ENCODE measurements at places on chromosomes 6 and 20.

DNA sequence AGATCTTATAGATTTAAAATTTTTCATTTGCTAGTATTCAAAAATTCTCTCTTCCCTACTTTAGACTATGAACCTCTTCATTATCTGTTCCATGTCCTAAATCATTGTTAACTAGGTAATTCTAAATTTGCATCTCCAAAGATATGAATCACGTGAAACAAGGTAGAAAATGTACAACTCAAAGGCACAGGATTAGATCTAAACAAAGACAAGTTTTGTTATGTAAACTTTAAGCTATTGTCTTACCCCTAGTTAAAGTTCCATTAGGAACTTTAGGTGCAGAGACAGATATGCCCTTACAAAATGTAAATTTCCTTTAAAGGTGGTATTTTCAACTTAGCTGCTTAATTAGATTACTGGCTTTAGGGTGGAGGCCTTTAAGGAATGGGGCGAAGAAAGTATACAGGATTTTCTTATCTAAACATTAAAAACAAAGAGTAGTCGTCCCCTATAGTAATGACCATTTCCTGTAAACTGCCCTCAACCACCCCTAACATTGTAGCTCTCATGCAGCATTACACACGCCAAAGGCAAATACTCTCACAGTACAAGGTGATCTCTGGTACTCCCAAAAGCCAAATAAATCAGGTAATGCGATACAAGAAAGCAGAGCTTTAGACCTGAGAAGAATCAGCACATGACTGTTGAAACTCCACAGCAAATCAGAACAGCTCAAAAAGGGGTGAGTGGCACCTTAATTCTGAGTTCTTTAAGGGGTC, 57.4 kb upstream of the MRAP2 start:
- DNase-seq, result no peak

DNA sequence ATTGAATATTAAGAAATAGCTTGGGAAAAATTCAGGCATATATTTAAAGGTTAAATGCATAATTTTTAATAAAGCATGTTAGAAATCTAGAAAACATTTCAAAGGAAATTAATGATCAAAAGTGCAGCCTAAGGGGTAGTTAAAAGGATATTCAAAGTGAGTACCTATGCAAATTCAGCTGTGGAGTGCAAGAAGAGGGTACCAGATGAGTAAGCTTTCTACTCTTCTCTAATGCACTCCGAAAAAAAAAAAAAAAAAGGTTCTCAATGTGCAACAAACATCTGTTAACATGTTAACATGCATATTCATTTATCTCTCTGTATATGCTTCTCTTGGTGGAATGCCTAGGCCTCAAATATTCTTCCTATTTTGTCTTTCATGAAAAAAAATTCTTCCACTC, 32.0 kb upstream of the KATNA1 start:
- DNase-seq, result no peak

- DNase-seq, result no peak
These were observed 187.5 kb upstream of the FKBP1C start for GRCh38 chr6:63023726-63024125.

- no peak for DNase-seq
These were observed 72.3 kb downstream of the BTBD9 start for GRCh38 chr6:38567436-38567835.

GRCh38 chr20:22523499-22524392, 60.6 kb downstream of the FOXA2 start:
- DNase-seq, result no peak

DNA sequence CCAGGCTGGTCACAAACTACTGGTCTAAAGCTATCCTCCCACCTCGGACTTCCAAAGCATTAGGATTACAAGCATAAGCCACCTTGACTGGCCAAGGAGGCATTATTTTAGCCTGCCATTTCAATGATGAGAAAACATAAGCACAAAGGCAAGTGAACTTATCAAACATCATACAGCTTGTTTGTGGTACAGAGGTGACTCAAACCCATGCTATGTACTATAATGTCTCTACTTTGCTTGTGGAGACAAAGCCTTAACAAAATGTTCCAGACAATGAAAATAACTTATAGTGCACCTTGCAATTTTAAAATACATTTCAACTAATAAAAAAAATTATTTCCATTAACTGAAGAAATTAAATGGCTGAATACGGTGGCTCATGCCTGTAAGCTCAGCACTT, 26.2 kb downstream of the HDAC2 start:
- no peak for DNase-seq

- no peak for DNase-seq
These were observed 336.8 kb downstream of the RFPL4B start for GRCh38 chr6:112683926-112684325.

- no peak for DNase-seq
These were observed 60.3 kb downstream of the ADGRG6 start for GRCh38 chr6:142361779-142362750.

DNA sequence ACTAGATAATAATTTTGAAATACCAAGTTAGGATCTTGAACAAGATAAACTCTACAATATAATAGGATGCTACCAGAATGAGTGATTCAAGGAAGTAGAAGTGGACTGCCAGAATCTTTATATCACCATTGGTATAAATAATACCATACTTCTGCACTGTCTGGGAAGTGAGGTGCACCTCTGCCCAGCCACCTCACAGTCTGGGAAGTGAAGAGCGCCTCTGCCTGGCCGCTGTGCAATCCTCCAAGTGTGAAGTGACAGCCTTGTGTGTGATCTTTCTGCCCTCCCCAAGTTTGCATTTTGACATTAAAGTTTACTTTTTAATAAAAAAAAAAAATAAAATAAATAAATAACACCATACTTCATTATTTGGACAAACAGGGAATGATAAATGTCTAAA, 18.8 kb downstream of the LATS1 start:
- DNase-seq, result no peak

DNA sequence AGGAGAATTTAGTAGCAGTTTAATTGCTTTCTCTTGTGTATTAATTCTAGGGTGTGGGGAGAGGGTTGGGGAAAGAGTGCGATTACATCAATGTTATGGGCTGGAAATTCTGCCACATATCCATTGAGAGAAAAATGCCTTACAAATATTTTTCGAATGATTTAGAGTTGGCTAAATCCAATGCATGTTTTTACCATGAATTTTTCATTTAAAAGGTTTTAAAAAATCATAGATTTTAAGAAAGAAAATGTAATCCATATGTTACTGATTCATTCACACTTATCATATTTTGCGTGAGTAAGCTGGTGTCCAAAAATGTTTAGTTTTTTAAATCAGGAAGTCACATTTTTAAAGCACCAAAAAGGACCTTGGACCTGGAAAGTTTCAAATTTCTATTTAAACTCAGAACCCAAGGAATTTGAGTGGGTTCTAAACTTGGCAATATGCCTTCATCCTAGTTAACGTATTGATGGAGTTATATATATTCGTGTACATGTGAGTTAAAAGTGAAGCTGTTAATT, 627.4 kb upstream of the CITED2 start:
- DNase-seq, result no peak

DNA sequence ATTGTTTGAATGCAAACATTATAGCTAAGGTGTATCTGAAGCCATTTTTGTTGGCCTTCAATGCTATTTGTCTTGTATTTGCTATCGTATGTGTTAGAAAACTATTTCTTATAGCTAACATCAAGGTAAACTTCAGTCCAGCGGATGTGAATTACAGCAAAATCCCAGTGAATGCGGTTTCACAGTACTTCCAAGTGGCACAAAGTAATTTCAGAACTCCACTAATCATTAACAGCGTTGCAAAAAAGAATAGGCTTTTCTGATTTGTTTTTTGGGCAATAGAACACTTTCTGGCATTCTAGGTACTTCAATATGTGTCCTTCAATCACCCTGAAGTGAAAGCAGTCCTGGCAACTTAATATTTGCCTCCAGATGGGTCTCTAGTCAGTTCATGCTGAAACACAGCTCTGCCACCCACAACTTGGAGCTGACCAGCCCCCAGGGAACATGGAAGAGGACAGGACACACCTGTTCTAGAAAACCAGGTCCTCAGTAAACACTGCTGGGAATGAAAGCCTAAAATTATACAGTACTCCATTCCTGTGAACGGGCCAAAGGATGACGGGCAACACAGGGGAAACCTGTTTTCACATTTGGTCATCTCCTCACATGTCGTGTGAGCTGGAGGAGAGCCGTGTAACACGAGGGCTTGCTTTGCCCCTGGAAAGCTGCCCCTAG, 9.7 kb upstream of the MRPS10 start:
- no peak for DNase-seq

GRCh38 chr6:97440590-97441176, 157.7 kb upstream of the MMS22L start:
- no peak for DNase-seq

DNA sequence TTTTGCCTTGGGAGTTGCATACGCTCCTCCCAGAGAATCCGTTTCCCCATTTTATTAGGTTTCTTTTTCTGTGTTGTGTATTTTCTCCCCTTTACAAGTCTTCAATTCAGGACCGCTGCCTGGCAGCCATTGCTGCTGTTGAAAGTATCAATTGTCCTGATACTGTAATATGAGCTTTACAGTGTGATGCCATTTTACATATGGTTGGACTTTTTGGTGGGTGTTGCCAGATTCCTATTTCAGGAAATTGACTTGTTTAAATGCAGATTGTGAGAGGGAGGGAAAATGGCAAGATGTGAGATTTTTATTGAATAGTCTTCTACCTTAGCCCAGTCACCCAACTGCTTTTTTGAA, 1.2 kb downstream of the PANK2 start:
- DNase-seq, result no peak

GRCh38 chr20:17128206-17128605, 98.6 kb upstream of the PCSK2 start:
- DNase-seq, result no peak

GRCh38 chr6:26196846-26197635, 109.8 kb downstream of the HFE start:
- no peak for DNase-seq

GRCh38 chr6:168450917-168451316, 9.9 kb downstream of the SMOC2 start:
- no peak for DNase-seq

- DNase-seq, result no peak
These were observed 61.4 kb downstream of the SYTL3 start for GRCh38 chr6:158711264-158711663.

- DNase-seq, result no peak
These were observed 31.8 kb downstream of the MDN1 start for GRCh38 chr6:89787660-89788328.

- DNase-seq, result no peak
These were observed 24.0 kb downstream of the PGM3 start for GRCh38 chr6:83169106-83169505.

DNA sequence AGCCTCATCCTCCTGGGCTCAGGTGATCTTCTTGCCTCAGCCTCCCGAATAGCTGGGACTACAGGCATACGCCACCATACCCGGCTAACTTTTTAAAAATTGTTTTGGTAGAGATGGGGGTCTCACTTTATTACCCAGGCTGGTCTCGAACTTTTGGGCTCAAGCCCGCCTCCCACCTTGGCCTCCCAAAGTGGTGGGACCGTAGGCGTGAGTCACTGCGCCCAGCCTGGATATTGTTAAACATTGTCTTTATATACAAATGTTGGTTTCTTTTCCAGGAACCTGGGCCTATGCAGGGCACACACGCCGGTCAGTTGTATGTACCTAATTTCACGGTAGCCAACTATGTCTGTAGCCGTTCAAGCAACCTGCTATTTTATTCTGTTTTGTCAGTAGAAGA, 60.1 kb downstream of the SYNJ2 start:
- no peak for DNase-seq

- no peak for DNase-seq
These were observed 183.2 kb upstream of the TCF21 start for GRCh38 chr6:133705731-133706130.

GRCh38 chr6:43454696-43455530, 435 bp downstream of the DLK2 start:
- DNase-seq, result no peak

DNA sequence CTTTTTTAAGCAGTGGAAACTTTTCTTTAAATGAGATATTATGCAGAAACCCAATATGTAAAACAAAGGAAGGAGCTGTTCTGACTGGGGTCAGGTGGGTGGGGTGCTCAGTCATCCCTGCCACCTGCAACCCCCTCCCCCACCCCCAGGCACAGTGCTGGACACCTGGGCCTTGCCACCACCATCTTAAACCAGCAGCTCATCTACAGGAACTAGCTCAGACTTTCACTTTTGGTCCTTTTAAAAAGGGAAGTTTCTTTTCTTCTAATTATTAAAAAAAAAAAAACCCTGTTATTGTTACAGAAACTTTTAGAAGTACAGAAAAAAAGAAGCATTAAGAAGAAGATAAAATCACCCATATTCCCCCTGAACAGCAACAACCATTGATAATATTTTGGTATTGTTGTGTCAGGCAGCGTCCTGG, 37.1 kb downstream of the PPP1R16B start:
- DNase-seq, result no peak

DNA sequence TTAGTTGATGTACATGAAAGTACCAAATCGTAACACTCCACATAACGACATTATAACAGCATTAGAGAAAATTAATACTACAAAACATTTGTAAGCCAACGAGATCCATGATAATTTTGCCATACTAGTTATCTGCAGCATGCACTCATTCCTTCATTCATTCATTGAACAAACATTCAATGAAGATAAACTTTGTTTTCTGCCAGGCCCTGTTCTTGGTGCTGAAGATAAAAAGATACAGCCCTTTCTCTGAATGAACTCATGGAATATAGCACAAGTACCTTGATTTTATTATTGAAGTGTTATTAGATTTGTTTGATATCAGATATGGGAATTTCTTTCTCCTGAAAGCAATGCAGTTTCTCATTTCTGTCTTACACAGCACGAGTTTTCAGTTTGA, 524.0 kb downstream of the TFAP2A start:
- DNase-seq, result no peak

GRCh38 chr6:157263881-157264397, 59.4 kb downstream of the TMEM242 start:
- DNase-seq, result no peak

DNA sequence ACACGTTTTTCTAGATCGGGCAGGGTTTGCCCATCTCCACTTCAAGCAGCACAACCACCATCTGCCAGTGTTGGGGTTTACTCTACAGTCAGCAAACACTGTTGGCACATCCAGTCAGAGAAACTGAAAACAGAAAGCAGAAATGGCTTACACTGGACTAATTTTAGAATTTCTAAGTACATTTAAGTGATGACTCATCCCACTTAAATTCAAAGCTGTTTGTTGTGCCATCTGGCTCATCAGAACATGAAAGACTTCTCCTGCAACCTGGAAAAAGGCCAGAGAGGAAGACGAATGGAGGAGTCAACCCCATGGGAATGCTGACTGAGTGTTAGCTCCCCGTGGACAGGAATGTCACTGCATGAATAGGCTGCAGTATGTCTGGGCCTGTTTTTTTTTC, 21.8 kb downstream of the FAM209B start:
- DNase-seq, result no peak

DNA sequence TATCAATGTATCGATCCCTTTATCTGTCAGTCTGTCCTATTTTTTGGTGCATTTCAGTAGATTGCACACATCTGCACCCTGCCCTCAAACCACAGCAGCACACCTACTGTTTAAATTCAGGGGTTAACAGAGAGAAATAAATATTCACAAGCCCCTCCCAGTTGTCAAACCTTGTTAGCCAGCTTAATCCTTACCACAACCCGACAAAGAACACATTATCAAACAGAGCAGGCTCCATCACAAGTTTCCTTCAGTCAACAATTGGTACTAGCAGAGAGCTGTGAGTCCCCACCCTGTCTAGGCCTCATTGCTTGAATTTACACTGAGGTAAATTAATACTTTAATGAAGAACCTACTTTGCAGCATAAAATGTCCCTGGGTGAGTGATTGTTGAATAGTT, 249.8 kb downstream of the FNDC1 start:
- no peak for DNase-seq

- no peak for DNase-seq
These were observed 11.3 kb upstream of the TFAP2A start for GRCh38 chr6:10425975-10426780.

Measured in stimulated activated CD8-positive, alpha-beta memory T cell treated with anti-CD3 and anti-CD28 coated beads, Interleukin-12 subunit alpha, Interleukin-12 subunit beta, amount 100 ng/mL, for 1 hour (primary cell).